Left forelimb (tissue), 1 donor: ENCODE measurements at places on chromosomes 12 and 14.

- DNase-seq = no peak
These were observed 122.3 kb downstream of the MON2 start for GRCh38 chr12:62588916-62589315.

DNA sequence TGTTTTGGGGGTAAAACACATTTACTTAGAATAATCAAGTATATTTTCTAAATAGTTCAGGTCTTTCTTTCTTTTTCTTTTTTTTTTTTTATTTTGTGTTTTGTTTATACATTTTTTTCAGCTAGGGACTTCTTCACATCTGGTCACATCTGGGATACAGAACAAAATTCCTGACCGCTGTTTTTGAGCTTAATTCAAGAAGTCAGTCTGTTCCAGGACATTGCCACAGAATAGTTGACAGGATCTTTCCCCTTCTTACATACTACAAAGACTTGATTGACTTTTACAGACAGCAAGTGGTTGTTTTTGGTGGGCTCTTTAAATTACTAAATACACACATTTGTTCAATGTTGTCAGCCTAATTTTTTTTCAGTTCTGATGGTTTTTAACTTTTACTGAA is 41.8 kb upstream of the DCN start:
- no peak for DNase-seq

DNA sequence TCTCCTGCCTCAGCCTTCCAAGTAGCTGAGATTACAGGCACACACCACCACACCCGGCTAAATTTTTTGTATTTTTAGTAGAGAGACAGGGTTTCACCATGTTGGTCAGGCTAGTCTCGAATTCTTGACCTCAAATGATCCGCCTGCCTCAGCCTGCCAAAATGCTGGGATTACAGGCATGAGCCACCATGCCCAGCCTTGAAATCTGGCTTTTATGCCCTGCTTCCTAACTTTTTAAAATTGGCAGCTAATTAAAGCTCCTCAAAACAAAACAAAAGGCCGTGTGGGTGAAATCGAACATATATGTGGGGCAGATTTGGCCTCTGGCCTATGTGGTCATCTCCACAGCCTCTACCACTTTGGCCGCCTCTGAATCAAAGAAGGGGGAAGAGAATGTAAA is 37.9 kb downstream of the KCTD10 start:
- DNase-seq = no peak

DNA sequence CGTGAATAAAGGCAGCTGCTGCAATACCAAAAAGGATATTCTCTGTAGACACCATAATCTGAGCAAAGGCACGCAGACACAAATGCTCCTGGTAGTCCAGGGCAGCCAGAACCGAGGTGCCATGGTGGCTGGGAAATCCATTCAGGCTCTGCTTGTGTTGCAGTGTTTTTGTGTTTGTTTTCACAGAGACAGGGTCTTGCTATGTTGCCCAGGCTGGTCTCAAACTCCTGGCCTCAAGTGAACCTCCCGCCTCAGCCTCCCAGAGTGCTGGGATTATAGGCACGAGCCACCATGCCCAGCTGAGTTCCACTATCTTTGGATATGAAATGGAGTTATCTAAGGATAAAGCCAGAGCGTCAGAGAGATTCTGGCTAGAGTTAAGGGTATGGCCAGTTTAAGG is 39.8 kb downstream of the DCAF4 start:
- no peak for DNase-seq

- DNase-seq = no peak
These were observed 59.7 kb downstream of the SLC24A4 start for GRCh38 chr14:92382677-92383076.

DNA sequence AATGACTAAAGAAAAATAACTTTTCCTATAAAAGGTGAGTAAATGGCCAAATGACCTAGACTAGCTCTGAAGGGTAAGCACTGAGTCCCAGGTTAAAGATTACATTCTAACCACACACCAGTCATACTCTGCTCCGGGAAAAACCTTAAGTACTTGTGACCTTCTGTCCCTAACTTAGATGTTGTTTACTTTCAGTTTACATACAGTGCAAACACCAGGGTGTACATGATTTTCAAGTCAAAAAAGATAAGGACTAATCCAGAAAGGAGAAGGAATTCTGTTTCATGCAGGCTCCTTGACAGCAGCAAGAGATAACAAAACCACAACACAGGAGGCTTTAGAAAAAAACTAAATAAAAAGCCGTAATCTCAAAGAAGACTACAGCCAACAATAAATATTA is 174.2 kb downstream of the PPM1H start:
- DNase-seq = no peak

DNA sequence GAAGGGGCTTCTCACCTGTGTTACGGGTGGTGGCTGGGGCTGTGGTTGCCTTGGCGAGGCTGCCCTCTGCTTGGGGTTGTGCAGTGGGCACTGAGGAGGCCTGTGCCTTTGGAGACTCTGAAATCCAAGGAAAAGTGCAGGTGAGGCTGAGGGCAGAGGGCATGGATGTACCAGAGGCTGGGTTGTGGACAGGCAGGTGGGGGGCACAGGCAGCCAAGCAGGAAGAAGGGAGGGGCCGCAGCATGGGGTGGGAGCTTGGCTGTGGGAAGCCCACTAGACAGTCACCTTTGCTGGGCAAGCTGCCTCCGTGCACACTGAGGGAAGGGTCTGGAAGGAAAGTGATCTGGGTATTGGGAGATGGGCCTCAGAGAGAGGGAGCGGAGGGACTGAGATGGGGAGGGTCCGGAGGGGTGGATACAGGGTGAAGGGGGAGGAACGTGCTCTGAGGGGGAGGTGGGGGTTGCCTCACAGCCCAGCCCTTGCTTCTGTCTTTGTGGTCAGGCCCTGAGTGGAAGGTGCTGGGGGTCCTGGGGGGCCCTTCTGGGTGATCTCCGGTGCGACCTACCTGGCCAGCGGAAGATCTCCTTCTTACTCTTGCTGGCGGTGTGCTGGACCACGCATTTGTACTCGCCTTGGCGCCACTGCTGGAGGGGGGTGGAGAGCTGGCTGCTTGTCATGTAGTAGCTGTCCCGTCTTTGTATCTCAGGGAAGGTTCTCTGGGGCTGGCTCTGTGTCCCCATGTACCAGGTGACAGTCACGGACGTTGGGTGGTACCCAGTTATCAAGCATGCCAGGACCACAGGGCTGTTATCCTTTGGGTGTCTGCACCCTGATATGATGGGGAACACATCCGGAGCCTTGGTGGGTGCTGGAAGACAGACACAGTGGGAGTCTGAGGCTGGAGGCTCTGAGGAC is 318.7 kb downstream of the TMEM121 start:
- DNase-seq = no peak

GRCh38 chr12:3962631-3963483 is 89.7 kb upstream of the PARP11 start:
- no peak for DNase-seq

DNA sequence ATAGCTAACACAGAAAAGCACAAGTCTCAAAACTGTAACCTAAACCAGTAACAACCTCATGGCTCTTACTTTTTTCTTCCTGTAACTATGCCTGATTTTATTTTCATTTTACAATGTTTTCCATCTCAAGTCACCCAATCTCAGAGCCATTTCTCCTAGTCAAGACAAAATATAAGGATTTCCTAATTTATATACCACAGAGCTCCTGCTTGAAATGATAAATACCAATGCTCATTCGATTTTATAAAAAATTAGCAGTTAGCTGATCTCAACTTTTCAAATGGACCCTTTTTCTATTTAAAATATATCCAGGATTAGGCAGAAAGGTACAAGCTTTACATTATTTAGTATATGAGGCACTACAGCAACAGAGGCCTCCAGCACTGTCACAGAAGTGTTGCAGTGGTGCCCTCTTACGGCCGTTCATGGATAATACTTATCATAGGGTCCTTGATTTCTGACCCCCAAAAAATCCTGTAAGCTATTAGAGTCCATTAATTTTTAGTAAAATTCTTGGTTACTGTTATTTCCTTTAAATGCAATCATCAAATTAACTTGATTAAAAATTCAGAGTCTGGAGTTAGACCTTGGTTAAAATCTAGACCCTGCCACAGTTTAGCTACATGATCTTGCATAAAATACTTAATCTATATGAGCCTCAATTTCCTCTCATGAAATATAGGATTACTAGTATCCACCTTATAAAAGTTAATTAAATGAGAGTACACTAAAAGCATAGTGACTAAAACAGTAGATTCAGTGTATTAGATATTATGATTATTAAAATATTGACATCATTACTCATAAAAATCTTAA is 68.3 kb downstream of the SEC23A start:
- no peak for DNase-seq

- no peak for DNase-seq
These were observed at the start of gene RAB35 for GRCh38 chr12:120116441-120116791. RAB35 (minus strand) TSS chr12:120116753; CDS start chr12:120116650, 103 bp downstream.

DNA sequence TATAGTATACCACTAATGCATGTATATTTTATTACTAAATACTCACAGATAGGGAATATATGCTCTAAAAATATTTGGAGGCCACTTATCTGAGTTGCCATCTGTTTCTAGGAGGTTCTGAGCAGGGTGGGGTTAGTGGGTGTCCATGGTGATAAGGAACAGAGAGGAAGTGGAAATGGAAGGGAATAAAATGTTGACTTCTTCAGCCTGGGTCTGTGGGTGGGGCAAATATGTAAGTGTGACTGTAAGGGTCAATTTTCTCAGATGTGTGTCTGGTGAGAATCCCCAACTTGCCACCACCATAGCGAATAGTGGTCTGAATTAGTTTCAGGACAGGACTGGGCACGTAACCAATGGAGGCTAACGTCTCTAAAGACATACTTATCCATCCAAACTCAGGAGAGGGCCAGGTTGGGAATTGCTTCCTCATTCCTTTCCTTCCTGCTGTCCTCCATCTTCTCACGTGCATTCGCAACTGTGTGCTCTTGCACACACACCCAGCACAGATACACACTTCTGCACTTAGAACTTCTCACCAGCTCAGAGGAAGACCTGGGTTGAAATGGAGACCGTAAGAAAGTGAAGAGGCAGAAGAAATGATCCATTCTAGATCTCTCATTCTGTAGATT is 54.2 kb upstream of the GZMB start:
- no peak for DNase-seq

DNA sequence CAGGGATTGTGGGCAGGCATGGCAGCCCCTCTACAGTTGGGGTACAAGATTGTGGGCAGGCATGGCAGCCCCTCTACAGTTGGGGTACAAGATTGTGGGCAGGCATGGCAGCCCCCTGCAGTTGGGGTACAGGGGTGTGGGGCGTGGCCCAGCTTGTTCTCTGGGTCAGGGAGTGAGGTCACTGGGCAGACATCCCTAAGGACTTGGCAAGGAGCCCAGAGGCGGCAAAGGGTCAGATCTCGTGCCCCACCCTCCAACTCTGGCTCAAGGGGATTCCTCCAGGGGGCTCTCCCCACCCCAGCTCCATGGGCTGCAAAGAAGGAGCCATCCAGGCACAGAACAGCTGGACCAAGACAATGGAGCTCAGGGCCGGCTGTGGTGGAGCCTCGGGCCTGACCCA is 25.8 kb upstream of the NUDT14 start:
- no peak for DNase-seq

DNA sequence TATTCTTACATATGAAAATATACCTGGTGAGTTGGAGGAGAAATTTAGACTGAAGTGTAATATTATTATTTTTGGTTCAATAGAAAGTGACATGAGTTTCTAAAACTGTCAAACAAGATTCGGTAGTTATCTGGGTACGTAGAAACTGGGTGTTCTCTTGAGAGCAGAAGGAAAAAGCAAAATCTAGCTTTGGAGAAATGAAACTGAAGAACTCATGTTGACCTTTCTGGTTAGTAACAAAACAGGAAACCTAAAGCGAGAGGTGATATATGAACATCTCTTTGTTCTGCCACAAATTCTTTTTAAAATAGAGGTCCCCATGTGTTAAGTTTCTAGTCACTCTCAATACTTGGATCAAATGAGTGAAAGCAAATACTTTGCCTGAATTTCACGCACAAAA is 401.7 kb downstream of the TRHDE start:
- no peak for DNase-seq

GRCh38 chr12:124778411-124778810 is 85.3 kb downstream of the SCARB1 start:
- DNase-seq = no peak

GRCh38 chr12:127925971-127926370 is 341.0 kb upstream of the TMEM132C start:
- DNase-seq = no peak

DNA sequence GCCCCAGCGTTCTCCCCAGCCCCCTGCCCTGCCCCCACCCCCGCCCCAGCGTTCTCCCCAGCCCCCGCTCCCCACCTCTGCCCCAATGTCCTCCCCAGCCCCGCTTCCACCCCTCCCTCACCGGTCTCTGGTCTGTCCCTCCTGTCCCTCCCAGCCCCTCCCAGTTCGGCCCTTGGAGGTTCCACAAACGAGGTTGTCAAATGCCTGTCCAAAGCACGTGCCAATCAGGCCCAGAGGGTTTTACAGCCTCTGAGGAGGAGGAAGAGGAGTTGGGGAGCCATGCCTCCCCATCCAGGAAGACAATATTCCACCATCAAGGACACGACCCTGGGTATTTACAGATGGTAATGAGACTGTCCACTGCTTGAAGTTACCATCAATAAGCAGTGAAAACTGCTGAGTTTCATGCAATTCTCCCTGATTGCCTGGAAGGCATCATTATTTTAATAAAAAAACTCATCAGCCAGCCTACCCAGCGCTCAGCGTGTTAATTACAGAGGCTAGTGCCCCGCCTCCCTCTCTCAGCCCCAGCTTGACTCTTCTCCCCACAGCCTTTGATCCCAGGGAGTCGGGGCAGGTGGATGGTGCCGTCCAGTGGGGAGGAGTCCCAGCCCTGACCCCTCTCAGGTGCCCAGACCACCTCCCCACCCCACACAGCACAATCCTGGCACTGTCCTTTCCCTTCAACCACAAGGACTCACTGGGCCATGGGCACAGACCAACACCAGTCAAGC is 30.6 kb upstream of the C14orf180 start:
- peak; percentile 36 for DNase-seq

GRCh38 chr12:20696181-20696905 is 1.2 kb downstream of the SLCO1C1 start:
- no peak for DNase-seq

DNA sequence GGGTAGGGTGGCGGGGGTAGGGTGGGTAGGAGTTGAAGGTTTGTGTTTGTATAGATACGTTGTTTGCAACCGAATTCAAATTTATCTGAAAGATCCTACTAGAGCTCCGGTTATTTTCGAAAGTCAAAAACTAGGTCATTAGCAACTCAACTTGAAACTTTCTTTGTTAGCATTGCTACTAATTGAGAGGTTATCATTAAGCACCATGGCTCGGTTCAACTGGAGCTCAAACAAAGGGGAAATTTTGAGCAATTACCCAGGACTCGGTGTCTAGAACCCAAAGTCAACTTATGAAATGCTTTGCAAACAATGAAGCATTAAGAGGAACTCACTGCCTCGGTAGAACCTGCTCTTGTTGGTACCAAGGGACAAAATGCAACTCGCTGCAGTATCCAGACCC is 207.7 kb downstream of the BCAT1 start:
- DNase-seq = no peak

GRCh38 chr14:52879958-52880357 is 70.9 kb downstream of the FERMT2 start:
- DNase-seq = no peak

GRCh38 chr14:94458096-94458495 is 5.5 kb upstream of the SERPINA11 start:
- DNase-seq = no peak

GRCh38 chr12:126117502-126117901 is 1052.3 kb downstream of the AACS start:
- DNase-seq = no peak
